ENCODE measurements at places on chromosomes 4 and X.
A peak's percentile ranks its signal among the peaks of the same experiment; 100 is the strongest.

GRCh38 chrX:44011506-44011905 is 38.3 kb upstream of the NDP start:
- DNase-seq: peak; percentile 64

DNA sequence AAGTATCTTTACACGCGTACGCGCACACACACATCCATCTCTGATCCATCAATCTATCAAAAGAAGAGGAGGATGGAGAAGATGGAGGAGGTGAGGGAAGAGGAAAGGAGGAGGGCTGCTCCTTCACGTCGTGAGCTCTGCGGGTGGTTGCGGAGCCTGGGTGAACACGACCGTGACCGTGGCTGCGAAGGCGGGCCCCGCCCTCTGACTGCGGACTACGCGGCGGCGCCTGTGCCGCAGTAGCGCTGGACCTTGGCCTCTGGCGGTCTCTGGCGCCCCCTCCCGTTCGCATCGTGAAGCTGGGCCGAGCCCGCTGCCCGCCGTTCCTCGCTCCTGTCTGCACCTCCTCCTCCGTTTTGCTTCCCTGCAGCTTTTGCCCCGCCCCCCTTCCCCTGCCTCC is 37.7 kb upstream of the ARAF start:
- DNase-seq: peak; percentile 78

DNA sequence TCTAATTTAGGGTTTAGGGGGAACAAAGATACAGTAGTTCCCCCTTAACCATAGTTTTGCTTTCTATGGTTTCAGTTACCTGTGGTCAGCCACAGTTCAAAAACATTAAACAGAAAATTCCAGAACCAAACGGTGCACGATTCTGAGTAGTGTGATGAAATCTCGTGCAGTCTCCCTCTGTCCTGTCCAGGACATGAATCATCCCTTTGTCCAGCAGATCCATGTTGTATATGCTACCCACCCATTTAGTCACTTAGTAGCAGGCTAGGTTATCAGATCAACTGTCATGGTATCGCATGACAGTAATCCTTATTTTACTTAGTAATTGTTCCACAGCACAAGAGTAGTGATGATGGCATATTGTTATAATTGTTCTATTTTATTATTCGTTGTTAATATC is 556.1 kb downstream of the IL1RAPL1 start:
- no peak for DNase-seq

GRCh38 chr4:147019091-147019490 is 73.4 kb upstream of the TTC29 start:
- peak; percentile 48 for DNase-seq

GRCh38 chr4:15238720-15239119 is 189.1 kb upstream of the C1QTNF7 start:
- peak; percentile 69 for DNase-seq

DNA sequence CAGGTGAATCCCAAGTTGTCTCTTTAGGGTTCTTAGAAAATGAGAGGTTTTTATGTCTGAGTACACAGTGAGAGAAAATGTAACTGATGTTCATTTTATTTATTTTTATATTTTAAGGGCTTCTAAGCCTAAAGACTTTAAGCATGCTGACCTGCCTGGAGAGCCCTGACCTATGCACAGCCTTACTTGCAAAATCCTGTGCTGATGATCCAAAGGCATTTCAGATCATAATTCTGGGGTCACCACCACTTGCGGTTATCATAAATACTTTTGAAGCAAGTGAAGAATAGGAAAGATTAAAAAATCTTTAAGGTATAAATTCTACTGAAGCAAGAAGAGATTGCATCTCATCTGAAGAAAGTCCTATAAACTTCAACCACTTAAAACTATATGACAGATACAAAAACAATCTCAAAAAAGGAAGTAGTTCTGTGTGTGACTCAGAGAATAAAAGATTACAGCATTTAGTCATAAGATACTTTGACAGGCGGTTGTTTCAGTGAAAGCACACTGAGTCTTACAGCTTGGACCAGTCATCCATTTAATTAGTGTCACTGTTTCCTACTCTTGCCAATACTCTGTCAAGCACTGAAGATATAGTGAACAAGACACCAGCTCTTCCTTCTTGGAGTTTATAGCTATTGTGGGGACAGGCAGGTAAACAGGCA is 245.2 kb upstream of the DIPK2B start:
- peak; percentile 35 for DNase-seq

- peak; percentile 56 for DNase-seq
Measured at GRCh38 chr4:40157436-40157835, 39.4 kb upstream of the RHOH start.

- DNase-seq: peak; percentile 25
Measured at GRCh38 chr4:7788694-7789425, 150.8 kb downstream of the AFAP1 start.

DNA sequence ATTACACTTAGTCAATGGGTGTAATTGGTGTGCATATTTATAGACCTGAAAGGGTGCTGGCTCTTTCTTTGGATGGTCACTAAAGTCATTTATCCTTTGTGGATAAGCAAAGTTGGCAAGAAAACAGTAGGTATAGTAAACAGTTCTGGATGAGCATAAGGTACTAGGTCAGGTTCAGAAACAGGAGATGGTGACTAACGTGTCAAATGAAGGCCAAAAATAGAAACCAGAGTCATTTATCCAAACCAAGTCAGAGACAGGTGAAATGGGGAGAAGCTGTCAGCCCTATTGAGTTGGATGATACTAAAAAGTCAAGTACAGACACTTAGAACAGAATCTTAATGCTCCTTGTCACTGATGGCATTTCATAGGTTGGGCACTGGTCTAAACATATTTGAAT is 313.1 kb downstream of the KLHL13 start:
- DNase-seq: no peak

GRCh38 chrX:39443240-39443639 is 642.0 kb downstream of the MID1IP1 start:
- no peak for DNase-seq

DNA sequence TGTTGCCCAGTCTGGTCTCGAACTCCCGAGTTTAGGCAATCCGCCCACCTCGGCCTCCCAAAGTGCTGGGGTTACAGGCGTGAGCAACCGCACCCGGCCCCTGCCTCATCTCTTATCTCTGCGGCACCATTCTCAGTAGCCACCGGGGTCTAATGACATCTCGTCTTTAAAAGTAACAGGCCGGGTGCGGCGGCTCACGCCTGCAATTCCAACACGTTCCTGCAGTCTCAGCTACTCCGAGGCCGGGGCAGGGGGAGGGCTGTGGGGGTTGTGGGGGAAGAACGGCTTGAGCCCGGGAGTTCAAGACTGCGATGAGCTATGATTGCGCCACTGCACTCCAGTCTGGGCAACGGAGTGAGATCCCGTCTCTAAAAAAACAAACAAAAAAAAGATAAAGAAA is 28.8 kb downstream of the ING2 start:
- no peak for DNase-seq

- DNase-seq: no peak
Measured at GRCh38 chr4:184668096-184668495, 18.6 kb downstream of the PRIMPOL start.

DNA sequence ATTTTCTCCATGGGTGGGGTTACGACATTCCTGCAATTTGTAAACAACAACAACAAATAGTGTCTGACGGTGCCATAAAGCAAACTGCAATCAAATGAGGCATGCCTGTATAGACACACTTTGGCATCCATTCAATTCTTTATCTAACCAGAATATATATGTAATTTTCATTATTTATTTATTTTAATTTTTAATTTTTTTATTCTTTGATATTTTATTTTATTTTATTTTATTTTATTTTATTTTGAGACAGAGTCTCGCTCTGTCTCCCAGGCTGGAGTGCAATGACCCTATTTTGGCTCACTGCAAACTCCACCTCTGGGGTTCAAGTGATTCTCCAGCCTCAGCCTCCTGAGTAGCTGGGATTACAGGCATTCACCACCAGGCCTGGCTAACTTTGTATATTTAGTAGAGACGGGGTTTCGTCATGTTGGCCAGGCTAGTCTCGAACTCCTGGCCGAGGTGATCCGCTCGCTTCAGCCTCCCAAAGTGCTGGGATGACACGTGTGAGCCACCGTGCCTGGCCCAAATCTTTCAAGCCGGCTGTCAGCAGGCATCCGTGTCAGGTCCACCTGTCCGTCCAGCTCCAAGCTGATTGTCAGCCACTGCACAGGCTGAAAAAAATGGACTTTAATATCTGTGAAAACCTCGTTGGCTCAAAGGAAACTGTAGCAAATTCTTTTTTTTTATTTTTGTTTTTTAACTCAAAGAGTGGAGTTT is 200.8 kb downstream of the ASMT start:
- DNase-seq: no peak

GRCh38 chr4:28744066-28744465 is 1883.4 kb downstream of the STIM2 start:
- no peak for DNase-seq

GRCh38 chrX:72020204-72020603 is 109.6 kb downstream of the NHSL2 start:
- DNase-seq: no peak

GRCh38 chr4:4849106-4849505 is 10.4 kb upstream of the MSX1 start:
- DNase-seq: no peak

GRCh38 chr4:119314356-119314755 is 7.6 kb downstream of the FABP2 start:
- peak; percentile 49 for DNase-seq

DNA sequence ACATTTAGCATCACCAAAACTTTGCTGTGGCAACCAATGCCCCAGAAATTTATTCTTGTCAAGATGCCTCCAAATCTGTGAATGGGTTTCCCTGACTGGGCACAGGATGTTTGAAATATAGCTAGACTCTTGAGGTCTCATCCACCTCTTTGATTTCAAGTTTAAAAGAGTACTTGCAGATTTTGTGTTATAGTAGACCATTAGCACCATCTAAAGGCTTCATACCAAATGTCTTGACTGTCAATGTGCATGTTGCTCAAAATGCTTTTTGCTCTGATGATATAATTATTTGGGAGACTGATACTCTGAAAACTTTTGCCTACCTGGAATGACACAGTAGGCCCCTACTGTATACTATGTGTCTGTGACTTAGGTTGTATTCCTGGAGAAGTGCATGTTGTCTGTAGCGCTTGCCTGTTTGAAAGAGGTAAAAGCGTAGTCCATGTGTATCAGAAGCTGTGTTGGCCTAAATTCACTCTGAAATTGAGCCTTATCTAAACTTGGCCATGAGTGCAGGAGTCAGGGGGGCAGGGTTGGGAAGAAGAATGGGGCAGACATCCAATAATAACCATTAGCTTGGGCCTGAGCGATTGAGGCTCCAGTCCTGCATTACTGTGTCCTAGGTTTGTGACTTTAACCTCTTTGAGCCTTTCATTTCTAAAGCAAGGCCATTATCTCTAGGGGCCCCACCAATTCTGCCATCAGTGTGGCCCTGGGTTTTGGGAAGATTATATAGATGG is 33.8 kb downstream of the NDP start:
- no peak for DNase-seq

- DNase-seq: no peak
Measured at GRCh38 chr4:153938994-153939393, 150.1 kb upstream of the SFRP2 start.

- DNase-seq: no peak
Measured at GRCh38 chr4:76178296-76178695, 30.1 kb upstream of the NUP54 start.

DNA sequence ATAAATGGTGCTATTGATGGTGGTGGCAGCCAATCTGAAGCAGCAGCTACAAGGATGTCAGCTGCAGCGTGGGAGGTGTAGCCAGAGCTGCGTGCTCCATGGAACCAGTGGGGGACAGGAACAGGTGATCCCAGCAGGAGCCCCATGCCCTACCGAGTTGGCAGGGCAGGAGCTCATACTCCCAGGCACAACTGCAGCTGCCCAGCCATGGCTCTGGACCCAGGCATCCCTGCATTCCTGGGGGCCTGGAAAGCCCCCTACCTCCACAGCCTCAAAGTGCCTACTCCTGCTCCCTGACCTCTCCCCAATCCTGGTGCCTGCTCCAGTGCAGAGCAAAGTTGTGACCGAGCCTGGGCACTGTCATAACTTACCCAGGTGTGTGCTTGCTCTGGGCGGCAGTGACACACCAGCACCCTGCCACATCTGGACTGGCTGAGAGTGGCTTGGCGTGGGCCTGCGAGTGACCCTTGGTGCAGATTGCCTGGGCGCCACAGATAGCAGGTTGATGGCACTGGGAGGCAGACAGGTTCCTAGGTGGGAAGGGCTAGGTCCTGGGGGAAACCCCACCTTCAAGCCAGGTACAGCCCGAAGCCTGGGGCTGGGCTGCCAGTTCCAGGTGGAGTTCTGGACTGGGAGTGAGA is 101.1 kb downstream of the DCAF12L2 start:
- no peak for DNase-seq

GRCh38 chr4:1367936-1368289 is 20.9 kb downstream of the UVSSA start:
- DNase-seq: no peak

GRCh38 chrX:55801811-55802210 is 84.3 kb downstream of the RRAGB start:
- no peak for DNase-seq

DNA sequence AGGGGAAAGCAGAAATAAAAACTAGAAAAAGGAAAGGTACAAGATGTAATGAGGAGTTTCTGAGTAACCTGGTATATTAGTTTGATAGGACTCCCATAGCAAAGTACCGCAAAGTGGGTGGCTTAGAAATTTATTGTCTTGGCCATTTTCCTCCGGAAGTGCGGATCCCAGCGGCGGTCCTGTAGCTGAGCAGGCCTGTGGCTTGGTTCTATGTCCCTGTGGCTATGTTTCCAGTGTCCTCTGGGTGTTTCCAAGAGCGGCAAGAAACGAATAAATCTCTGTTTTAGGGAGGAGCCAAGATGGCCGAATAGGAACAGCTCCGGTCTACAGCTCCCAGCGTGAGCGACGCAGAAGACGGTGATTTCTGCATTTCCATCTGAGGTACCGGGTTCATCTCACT is 44.0 kb upstream of the LDB2 start:
- no peak for DNase-seq

DNA sequence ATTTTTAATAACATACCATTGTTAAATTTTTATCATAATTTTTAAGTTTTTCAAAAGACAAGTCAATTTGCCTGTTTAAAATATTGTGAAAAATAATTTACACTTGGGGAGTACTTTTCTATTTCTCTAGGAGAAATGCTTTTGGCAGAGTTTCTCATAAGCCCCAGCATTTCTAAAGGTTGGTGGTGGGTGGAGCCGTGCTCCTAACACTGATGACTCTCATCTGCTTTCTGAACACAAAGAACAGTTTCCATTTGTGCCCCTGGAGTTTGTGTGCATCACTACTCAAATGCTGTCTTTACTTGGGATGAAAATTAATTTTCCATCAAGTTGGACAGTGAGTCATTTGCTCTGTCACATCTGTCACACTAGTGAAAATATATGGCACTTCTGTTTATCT is 57.6 kb downstream of the TNIP2 start:
- no peak for DNase-seq

DNA sequence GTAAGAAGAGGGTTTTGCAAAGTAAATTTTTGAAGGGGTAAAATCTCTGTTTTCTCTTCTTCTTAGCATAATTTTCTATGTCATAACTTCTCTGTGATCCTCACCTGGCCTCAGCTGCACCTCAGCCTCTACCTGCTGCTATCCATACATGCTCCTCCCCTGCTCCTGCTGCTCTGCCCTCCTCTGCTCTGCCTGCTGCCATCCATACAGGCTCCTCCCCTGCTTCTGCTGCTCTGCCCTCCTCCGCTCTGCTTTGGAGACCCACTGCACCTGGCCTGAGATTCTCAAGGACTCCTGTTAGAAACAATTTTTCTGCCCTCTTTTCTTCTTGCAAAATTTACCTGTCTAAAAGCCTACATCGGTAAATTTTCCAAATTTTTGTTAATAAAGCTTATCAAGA is 388.6 kb upstream of the PITX2 start:
- DNase-seq: no peak

All from NB4 (cell line).